Occipital lobe (tissue), 3 donors: ENCODE measurements at places on chromosomes 5 and 9. TPM values are rescaled to one million over a fixed set of nuclear protein-coding genes. Genes with fewer than 3 reads are reported as not detected.

The MSMP gene
- total RNA-seq: not detected

The C9orf153 gene
- 0.62 TPM for total RNA-seq

The GARIN3 gene
- not detected for total RNA-seq

The BAAT gene
- 0.31 TPM for total RNA-seq

The SOX30 gene
- total RNA-seq: not detected

The GFI1B gene
- not detected for total RNA-seq

GRCh38 chr5:150710165-150710564 is 9.3 kb upstream of the RBM22 start:
- no peak for DNase-seq

DNA sequence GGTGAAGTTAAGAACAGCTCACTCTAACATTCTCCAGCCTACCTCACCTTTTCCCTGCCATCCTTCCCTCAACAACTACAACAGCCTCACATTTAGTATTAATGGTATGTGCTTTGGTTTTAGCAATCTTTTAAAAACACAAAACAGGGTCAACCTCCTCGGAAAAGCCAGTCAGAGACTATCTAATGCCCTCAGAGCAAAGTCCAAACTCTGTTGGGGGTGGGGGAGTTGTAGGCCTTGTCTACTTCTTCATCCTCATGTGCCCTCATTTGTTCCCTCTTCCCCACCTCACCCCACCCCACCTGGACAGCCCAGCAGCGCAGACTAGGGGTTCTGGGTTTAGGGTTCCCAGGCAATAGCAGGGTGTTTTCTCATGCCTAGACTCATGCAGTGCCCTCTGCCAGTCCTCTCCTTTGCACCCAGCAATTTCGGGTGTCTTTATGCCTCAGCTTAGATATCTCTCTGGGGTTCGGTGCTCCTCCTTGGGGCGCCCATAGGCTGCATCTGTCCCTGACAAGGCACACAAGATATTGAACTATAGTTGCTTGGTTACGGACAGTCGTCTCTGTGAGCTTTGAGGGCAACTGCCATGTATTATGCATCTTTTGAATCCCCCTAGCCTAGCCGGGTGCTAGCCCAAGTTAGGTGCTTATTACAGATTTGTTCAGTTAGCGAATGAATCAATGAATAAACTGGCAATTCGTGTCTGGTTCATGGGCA is 762 bp upstream of the TCOF1 start:
- DNase-seq: no peak

DNA sequence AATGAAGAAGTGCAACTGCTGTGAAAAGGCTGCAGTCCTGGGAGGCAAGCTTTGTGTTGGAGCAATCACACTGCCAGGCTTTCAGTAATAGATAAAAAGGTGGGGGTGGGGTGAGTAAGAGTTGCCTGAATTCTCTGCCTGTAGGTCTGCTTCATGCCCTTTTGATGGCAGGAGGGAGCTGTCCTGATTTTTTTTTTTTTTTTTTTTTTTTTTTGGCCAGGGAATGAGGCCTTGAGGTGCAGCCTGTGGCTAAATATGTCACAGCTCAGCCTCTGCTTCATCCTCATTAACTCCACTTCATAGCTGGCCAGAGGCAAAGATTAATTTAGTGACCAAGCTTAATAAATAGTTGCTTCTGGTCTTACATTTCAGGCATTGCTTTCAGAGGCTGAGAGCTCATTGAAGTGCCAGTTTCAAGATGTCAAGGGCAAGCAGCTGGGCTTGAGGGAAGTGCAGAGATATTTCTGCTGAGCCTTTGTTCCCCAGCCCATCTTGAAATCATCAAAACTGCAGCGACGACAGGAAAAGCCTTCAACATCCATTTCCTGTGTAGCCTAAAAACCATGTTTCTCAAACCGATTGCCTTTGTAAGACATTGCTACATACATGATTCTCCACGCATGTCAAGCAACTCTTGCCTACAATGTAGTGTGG is 134.7 kb downstream of the MACIR start:
- DNase-seq: no peak

DNA sequence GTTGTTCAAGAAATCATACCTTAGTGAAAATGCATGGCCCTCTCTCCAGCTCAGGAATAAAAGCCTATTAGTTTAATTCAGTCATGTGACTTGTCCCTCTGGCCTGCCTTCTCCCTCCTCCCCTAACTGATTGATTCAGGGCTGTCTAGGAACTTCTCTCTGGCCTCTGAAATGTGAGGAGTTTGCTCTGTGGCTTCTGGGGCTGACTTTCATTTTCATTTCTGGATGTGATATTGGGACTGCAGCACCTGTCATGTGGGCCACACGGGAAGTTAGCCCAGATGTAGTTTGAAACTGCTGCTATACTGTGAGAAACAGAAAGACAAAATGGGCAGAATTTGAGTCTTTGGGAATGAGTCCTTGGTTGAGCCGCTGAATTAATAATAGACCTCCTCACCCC is 44.8 kb downstream of the PARP8 start:
- DNase-seq: no peak

- no peak for DNase-seq
Measured at GRCh38 chr9:30075451-30076199, 2308.8 kb upstream of the ACO1 start.

DNA sequence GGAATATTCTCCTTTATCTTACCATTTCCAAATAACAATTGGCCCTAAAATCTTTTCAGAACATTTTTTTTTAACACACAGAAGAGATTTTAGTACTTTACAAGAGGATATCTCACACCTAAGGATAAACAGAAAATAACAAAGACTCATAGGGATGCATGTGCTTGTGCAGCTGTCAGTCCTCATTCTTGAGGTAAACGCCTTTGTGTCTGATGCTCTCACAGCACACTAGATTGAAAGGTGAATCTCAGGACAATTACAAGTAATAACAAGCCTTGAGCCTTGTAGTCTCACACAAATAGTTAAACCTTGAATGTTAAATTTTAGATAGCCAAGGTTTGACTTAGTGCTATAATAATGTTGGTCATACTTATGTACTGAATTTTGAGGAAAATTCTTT is 439.2 kb downstream of the PTPRD start:
- no peak for DNase-seq

DNA sequence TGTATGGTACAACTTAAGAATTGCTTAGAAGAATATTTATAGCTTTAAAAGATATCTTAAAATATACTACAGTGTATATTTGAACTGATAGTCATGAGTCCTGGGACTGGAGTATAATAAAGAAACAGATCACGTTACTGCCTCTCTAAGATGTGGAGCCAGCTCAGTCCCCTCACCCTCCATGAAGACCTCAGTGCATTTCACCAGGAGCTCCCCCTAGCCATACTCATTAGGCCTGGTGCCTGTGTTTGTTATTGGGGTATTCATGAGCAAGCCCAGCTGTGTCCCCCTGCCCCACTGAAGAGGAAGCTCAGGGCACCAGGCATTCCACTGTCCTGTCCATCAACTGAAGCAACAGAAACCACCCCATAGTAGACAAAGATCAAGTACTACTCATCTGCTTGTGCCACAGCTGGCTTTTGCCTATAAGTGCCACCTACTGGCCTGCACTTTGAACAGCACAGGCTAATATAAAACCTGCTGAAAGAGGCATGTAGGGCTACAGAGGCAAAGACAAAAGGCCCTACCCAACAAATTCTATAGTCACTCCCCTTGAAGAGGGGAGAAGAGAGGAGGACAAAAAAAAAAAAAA is 850.2 kb upstream of the NUDT12 start:
- DNase-seq: no peak

- no peak for DNase-seq
Measured at GRCh38 chr5:133075572-133076536, 24.0 kb downstream of the HSPA4 start.

- DNase-seq: no peak
Measured at GRCh38 chr5:19978476-19978875, 9.5 kb downstream of the CDH18 start.

- DNase-seq: no peak
Measured at GRCh38 chr9:15180124-15180523, 126.9 kb downstream of the TTC39B start.

GRCh38 chr5:93607367-93608258 is 24.6 kb downstream of the NR2F1 start:
- no peak for DNase-seq

DNA sequence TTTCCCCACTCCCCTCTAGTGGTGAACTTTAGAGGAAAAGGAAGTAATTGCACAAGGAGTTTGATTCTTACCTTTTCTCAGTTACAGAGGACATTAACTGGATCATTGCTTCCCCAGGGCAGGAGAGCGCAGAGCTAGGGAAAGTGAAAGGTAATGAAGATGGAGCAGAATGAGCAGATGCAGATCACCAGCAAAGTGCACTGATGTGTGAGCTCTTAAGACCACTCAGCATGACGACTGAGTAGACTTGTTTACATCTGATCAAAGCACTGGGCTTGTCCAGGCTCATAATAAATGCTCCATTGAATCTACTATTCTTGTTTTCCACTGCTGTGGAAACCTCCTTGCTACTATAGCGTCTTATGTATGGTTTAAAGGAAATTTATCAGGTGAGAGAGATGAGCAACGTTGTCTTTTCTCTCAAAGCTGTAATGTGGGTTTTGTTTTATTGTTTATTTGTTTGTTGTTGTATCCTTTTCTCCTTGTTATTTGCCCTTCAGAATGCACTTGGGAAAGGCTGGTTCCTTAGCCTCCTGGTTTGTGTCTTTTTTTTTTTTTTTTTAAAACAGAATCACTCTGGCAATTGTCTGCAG is 25.3 kb downstream of the SLC22A5 start:
- DNase-seq: no peak

DNA sequence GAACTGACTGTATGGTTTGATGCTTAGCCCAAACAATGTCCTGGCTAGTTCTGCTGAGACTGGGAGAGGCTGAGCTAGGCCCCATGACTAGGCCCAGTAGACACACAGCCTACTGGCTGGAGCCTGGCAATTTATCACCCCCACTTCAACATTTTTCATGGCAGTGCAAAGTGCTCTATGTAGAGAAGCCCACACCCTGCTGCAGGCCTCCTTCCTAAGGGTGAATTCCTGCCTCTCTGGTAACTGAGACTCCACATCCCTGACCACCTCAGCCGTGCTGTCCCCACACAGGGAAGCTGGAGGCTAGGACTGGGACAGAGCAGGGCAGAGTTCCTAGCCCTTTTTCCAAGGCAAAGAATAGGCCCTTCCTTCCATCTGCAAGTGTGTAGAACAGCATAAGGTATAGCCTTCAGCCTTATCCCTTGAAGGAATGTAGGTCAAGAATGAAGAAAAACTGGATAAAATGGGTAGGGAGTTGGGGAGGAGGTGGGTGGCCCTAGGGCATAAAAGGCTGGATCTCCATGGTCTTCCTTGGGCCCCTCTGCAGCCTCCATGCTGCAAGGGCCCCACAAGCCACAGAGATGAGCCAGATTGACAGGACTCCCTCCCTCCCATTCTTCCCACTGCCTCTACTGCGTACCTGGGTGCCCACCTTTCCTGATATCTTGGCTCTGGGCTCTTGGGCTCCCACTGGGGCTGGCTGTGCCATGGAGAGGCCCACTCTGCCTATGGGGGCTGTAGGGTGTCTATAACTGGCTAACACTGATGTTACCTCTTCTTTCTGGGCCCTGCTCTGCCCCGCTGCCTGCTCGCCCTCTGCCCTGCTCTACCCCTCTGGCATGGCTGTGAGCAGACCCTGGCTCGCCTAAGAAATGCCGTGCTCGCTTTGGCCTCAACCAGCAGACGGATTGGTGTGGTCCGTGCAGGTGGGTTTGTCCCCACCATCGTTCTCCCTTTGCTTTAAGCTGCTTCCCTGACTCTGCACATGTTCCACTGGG is 29.8 kb downstream of the TCF7 start:
- DNase-seq: no peak

DNA sequence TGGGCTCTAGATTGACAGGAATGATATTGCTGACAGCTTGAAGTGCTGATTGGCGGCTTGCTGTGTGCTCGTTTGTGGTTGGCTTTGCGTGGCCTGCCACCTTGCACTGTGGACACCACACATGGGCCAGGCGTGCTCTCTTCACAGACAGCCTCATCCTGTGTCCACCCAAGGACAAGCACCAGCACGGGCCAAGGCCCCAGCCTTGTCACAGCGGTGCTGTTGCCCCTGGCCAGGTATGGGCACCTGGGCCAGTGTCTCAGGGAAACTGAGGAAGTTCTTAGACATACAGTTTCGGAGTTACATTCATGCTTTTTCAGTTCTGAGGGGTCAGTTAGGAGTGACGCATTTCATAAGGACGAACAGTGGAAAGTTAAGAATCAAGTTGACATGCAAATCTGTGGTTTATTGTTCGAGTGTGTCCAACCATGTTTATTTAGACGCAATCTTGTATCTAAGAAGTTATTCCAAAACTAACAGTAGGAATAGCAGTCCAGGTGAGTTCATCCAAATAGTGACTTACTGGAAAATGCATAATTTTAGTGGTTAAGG is 125.9 kb downstream of the EHMT1 start:
- DNase-seq: no peak

- DNase-seq: peak; percentile 25
Measured at GRCh38 chr9:133609311-133610098, at the start of gene FAM163B. Gene FAM163B (minus strand): TSS chr9:133609389. CDS start chr9:133580223, 29,166 bp downstream.

- no peak for DNase-seq
Measured at GRCh38 chr5:161152415-161152940, 300.5 kb upstream of the ATP10B start.

- no peak for DNase-seq
Measured at GRCh38 chr5:10536931-10537579, 26.8 kb upstream of the ANKRD33B start.

- no peak for DNase-seq
Measured at GRCh38 chr5:124551939-124552279, 194.5 kb downstream of the ZNF608 start.

- no peak for DNase-seq
Measured at GRCh38 chr5:122385286-122385685, 73.2 kb downstream of the SNCAIP start.

- no peak for DNase-seq
Measured at GRCh38 chr5:34718516-34718915, 62.4 kb downstream of the RAI14 start.

GRCh38 chr5:170380361-170380951 is 8.7 kb downstream of the KCNMB1 start:
- DNase-seq: no peak

DNA sequence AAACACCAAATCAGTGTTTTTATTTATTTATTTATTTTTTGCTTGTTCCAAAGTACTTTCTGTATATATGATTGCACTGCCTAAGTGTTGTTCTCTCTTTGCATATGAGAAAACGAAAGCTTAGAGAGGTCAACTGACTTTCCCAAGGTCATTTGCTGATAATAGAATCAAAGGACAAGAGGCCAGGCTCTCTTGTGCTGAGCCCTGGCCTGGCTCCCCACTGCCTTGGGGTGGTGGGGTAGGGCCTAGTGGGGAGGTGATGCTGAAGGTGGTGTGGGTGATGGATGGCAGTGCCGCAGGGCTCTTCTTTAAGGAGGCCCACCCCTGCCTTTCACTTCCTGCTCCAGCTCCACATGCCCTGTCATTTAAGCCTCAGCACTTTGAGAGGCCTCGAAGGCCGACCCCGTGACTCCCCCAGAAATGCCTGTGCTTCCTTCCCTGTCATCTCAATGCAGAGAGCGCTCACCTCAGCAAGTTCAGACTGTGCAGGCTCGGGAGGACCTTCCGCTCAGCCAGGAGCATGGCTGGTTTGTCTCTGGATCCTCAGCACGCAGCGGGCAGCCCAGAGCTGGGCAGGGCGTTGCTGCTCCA is 59.5 kb downstream of the SMIM23 start:
- no peak for DNase-seq

- DNase-seq: no peak
Measured at GRCh38 chr5:90477621-90478215, 3.1 kb downstream of the POLR3G start.

GRCh38 chr5:54217826-54218503 is 92.4 kb downstream of the ARL15 start:
- no peak for DNase-seq
